Head of caudate nucleus (tissue), 42 donors: ENCODE measurements at places on chromosomes 6 and 20.

DNA sequence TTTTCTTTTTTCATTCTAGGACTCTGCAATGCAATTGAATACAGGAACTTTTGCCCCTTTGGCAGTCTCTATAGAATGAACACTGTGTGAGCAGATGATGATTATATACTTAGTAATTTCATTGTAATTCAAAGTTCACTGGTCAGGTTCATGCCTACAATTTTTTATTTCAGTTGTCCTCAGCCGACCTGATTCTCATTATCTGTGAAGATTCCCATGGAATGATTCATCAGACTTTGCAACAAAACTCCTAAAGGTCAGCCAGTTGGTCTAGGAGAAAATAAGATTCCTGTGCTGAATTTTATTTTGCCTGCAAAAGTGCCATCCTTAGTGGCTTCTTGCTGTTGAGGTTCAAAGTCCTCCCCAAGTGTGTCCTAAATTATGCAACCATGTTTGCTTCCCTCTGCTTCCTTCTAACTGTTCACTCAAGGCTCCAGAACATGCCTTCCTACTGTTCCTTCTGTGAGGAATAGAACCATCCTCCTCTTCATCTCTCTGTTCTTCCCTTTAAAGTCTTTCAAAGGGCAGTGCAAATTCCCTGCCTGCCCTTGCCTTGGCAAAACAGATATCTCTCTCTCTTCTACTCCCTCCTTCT lies 194.2 kb upstream of the CNR1 start:
- no peak for DNase-seq

DNA sequence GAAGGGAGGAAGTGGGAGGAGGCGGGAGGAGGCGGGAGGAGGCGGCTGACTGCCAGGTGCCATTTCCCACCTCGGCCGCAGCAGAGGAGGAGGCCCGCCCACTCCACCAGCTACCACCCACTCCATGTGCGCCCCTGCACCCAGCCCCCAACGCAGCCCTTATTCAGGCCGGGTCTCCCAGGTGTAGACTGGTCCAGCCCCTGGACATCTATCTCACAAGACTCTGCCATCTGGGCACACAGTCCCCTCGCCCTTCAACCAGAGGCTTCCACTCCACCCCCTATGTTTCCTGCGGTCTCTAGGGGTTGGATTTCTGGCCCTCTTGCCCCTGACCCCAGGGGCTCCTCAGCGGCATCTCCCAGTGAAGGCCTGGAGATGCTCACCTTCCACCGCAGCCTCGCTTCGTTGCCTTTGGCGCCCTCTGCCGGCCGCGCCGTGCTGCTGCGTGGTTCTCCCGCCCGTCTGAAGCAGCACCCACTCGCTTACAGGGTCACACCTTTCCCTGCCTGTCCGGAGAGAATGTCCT lies 32.6 kb upstream of the FAM83D start:
- peak; percentile 77 for DNase-seq

DNA sequence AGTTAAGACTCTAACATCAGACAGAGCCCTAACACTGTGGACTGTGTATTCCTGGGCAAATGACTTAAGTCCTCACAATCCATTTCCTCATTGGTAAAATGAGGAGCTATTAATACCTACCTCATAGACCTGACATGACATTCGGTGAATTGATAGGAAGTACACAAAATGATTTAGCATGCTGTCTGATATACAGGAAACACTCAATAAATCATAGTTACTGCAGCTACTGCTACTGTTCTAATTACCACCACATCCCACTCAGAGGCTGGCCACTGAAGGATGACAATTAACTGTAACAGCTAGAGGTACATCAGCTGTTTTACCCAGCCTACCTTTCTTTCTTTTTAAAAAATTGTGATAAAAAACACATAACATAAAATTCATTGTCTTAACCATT lies 87.7 kb downstream of the PLCG1 start:
- DNase-seq, result no peak

DNA sequence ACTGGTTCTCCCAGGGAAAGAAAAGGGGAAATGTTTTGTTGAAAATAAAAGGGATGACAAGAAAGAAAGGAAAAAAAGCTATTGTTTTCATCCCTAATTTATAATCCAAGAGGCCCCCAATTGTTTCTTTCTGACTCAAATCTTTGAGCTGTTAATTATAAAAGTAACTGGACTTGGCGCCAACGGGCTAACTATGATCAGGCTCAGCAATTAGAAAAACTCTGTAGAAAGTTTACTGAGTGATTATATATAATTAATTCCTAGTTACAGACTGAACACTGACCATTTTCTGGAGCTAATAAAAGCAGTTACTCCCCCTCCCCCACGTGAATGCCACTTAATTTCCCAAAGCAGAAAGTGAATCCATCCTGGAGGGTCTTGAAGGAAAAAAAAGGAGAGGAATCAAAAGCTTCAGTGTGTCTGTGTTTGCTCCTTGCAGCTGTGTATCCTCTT lies 3.2 kb downstream of the ZMYND8 start:
- DNase-seq, result no peak

DNA sequence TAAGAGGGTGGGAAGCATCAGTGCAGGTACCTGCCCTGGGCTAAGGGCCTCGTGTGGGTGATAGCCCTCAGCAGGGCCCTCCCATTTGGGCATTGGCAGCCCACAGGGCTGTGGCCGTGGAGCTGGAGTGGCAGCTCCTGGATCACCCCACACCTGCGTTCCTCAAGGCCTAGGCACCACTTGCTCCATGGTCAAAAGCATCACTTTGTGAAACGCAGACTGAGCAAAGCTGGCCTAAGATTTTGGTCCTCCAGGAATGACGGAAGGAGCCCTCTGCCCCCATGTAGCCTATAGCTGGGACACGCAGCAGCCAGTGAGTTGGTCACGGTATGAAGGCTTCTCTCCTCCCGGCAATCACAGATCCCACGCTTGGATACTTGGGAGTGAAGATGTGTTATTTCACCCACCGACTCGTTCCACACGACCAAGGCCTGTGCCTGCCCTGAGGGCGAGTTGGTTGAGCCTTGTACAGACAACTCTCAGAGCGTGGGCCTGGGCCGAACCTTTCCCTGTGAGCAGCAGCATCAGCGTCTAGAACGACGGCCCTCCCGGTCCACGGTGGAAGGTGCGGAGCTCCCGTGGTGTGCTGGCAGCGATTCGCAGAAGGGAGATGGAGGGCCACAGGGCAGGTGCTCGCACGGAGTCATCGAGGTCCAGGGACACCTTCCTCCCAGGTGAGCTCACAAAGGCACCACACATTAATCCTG lies 39.7 kb downstream of the THBS2 start:
- DNase-seq, result peak; percentile 47

DNA sequence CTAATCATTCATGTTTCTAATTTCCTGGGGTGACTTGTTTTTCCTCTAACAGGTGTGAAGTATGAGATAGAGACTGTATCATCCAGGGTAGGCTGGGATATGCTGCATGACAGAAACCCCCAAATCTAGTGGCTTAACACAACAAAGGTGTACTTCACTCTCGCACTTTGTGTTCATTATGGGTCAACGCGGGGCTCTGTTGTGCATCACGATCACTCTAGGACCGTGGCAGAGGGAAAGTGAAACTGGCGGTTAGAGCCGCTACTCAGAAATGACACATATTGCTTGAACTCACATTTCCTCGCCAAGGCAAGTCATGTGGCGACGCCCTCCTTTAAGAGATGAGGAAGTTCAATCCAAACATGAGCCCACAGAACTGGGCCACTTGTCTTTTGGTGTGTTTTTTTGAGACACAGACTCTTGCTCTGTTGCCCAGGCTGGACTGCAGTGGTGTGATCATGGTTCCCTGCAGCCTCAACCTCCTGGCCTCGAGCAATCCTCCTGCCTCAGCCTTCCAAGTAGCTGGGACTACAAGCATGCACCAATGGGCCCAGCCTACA lies 41.3 kb downstream of the PCNA start:
- peak; percentile 23 for DNase-seq

- DNase-seq, result no peak
These were observed 57.1 kb downstream of the GJA1 start for GRCh38 chr6:121492536-121492935.

- no peak for DNase-seq
These were observed 72.4 kb upstream of the BACH2 start for GRCh38 chr6:90369024-90369519.

DNA sequence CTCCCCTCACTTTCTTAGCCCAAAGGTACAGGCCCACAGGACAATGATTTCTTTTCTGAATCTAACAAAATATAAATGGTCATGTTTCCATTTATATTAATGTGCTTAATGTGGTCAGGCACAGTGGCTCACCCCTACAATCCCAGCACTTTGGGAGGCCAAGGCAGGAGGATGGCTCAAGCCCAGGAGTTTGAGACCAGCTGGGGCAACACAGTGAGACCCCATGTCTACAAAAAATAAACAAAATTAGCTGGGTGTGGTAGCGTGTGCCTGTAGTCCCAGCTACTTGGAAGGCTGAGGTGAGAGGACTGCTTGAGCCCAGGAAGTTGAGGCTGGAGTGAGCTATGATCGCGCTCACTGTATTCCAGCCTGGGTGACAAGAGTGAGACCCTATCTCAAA lies 77.2 kb upstream of the TULP1 start:
- no peak for DNase-seq

- DNase-seq, result no peak
These were observed 32.7 kb downstream of the SAYSD1 start for GRCh38 chr6:39082310-39082709.

GRCh38 chr6:2792330-2793110 lies 27.3 kb downstream of the WRNIP1 start:
- no peak for DNase-seq

GRCh38 chr6:149855040-149855654 lies 9.0 kb downstream of the LRP11 start:
- no peak for DNase-seq

DNA sequence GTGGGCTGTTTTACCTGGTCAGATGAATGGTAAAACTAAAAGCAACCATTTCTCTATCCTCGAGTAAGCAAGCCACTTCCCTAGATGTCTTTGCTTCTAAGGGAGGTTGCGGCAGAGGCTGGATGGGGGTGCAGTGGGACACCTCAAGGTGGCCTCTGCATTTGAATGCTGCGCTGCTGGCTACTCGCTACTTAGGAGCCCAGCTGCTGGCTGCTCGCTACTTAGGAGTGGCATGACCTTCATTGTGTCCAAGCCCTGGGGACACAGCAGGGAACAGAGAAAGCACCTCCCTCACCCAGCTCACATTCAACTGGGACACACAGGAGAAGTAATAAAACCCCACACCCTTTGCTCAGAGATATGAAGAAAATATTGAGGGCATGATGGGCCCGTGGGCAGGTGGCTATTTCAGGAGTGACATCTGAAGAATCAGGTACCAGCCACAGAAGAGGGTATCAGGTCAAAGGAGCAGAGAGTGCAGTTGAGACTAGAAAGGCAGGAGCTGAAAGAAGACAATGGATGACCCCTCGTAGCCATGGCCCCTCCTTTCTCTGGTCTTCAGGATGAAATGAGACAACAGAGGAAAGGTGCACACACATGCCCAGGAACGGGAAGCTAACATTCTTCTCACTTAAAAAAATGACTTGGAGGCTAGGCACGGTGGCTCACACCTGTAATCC lies 149.4 kb downstream of the ZMYND8 start:
- DNase-seq, result no peak

DNA sequence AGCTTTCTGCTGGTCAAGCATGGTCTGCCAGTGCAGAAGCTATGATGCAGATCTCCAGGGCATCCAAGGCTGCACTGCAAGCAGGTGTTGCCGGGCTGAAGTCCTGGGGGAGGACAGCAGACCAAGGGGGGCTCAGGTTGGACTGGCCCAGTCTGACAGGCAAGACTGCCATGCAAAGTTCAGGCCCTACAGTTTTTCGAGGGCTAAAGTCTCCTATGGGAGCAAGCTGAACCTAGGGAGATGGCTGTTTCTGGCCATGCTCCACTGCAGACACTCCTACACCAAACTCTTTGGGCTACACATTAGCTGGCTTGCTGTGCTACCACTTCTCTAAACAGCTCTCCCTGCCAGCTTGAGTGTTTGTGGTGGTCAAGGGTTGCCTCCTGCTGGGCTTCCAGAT lies 130.0 kb upstream of the SYNCRIP start:
- no peak for DNase-seq

- DNase-seq, result no peak
These were observed 35.0 kb upstream of the SLC22A16 start for GRCh38 chr6:110511401-110511800.

DNA sequence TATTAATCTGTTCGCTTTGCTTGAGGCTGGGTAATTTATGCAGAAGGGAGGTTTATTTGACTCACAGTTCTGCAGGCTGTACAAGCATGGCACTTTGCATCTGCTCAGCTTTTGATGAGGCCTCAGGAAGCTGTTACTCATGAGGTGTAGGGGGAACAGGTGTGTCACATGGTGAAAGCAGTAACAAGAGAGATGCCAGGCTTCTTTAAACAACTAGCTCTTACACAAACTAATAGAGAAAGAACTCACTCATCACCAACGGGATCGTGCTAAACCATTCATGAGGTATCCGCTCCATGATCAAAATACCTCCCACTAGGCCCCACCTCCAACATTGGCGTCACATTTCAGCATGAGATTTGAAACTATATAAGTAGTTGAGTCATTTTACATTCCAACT lies 34.4 kb upstream of the GCLC start:
- no peak for DNase-seq

DNA sequence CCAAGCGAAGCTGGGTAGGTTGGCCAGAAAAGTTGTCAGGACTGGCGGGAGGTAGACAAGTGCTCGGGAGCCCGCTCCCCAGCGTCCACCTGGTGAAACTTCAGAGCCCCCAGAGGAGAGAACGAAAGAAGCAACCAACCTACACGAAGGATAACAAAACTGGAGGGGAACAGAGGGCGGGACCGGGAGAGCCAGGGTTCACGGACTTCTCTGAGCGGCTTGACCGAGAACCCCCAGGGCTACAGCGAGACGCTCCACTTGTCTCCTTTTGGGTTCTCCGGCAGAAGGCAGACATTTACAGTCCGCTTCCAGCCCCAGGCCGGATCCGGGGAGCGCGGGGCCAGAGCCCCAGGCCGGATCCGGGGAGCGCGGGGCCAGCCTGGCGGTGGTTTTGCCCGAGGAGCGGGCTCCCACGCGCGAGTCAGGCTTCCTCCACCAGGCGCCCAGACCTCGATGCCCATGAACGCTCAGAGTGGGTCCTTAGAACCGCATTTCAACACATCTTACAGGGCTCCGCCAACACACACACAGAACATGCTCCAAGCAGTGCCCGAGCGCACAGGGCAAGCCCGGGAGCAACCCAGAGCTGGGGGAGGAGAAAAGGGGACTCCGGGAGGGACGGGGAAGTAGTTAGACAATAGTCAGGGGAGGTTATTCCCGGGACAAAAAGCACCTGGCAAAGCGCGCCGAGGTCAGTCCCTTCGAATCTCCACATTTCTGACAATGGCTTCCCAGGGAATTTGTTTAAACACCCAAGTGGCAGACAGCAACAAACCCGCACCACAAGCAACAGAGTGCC lies 1.1 kb downstream of the PTPRK start:
- DNase-seq, result peak; percentile 63

- no peak for DNase-seq
These were observed 35.4 kb downstream of the AKAP12 start for GRCh38 chr6:151275121-151275520.

DNA sequence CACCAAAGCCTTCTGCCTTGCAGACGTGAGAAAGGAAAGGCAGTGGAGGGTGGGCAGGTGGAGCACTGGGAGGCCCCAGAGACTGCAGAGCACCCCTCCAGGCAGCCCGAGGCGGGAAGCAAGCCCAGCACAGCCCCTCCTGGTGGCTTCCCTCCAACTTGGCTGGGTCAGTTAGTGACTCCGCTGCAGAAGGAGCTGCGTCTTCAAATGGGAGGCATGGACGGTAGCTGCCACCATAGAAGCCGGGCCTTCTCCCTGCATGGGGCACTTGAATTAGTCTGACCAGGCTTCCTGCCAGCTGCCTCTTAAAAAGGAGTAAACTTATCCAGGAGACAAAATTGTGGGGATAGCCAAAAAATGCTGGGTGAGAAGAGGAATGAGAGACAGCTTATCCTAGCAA lies 88.0 kb upstream of the RPS6KA2 start:
- peak; percentile 45 for DNase-seq

- no peak for DNase-seq
These were observed 44.8 kb downstream of the RIPOR3 start for GRCh38 chr20:50646483-50646996.
